Neural progenitor cell (in vitro differentiated cells): ENCODE measurements at places on chromosomes 6 and 20.

- peaks cover 43% of the 10 kb centered on the region for H3K27me3 ChIP-seq
- H3K4me1 ChIP-seq, result peaks cover 29% of the 10 kb centered on the region
- no peak for DNase-seq
- no peak overlapping the region for H3K27ac ChIP-seq
- H3K36me3 ChIP-seq, result no peaks in the 10 kb centered on the region
Measured at GRCh38 chr6:166653639-166653941, 26.5 kb upstream of the RPS6KA2 start.

DNA sequence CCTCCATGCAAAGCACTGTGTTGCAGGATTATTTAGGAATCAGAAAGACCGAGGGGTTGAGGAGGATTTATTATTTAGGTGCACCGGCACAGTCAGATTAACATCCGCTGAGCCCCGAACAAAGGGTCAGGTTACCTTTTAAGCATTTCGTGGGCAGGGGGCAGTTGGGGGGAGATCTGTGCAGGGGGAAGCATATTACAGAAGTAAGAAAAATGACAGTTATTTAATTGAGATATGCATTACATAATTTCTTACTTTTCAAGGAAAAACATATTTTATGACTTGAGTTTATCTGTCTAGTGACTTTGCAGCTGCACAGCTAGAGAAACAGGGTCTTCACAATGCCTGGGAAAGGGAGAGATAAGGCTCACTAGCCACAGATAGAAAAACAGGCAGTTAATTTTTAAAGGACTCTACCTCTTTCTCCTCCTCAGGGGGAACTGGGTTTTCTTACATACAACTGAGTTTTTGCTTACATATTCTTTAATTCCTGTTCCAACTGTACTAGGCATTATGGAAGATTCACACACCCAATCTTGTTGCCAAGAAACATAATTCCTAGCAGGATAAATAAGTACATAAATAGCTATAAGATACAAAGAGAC lies 1.7 kb upstream of the HINT3 start:
- no peaks in the 10 kb centered on the region for H3K36me3 ChIP-seq
- peaks cover 16% of the 10 kb centered on the region for H3K4me1 ChIP-seq
- DNase-seq, result no peak
- H3K27me3 ChIP-seq, result peaks cover 4% of the 10 kb centered on the region
- no peak overlapping the region for H3K4me3 ChIP-seq
- no peak overlapping the region for H3K27ac ChIP-seq

- no peak overlapping the region for H3K27ac ChIP-seq
- H3K4me1 ChIP-seq, result peaks cover 4% of the 10 kb centered on the region
- DNase-seq, result no peak
- H3K27me3 ChIP-seq, result no peaks in the 10 kb centered on the region
- H3K4me3 ChIP-seq, result no peak overlapping the region
Measured at GRCh38 chr20:10532361-10532760, 97.3 kb downstream of the SLX4IP start.

DNA sequence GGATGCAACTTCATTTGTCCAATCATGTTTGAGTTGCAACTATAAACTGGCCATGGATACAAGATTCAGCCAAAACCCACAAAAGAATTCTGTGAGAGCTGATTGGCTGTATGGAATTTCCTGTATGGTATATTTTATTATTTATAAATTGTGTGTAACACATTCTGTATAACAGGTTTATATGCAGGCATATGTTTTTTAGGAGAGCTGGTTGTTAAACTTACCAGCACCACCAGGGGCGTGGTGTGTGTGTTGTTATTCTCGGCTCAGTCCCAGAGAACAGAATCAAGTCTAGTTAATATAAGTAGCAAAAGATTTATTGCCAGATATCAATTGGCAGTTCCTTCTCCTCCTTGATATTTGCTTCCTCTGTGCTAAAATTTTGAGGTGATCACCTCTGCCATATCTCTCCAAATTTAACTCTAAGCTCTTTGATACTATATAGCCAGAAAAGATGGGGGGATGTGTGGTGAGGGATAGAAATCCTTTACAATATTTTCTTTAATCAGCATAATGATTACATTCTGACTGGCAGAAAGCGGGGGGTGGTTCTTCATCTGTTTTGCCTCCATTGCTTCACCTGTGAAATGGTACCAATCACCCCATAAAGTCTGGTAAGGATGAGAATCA lies 22.9 kb downstream of the CNBD2 start:
- peaks cover 9% of the 10 kb centered on the region for H3K27me3 ChIP-seq
- H3K27ac ChIP-seq, result no peak overlapping the region
- no peak overlapping the region for H3K4me3 ChIP-seq
- H3K4me1 ChIP-seq, result no peaks in the 10 kb centered on the region

DNA sequence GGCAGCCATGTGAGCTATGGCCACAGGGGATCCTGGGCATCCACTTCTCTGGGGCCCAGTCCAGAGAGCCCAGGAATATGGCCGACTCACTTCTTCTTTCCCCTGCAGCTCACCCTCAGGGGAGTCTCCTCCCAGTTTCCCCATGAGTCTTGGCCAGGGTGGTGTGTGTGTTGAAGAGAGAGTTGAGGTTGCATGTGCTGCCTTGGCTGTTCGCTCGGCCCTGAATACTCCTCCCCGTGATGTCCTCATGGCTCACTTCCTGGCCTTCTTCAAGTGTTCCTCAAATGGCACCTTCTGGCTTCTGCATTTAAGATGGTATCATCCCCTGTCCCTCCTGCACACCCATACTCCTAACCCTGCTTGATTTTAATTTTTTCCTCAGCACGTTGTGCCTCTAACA lies 3.2 kb upstream of the TREML1 start:
- H3K27ac ChIP-seq, result no peak overlapping the region
- H3K4me3 ChIP-seq, result no peak overlapping the region
- H3K4me1 ChIP-seq, result no peaks in the 10 kb centered on the region
- no peaks in the 10 kb centered on the region for H3K27me3 ChIP-seq
